COLO829 (cell line): ENCODE measurements at places on chromosomes 7 and 10.
A peak's percentile ranks its signal among the peaks of the same experiment; 100 is the strongest.

DNA sequence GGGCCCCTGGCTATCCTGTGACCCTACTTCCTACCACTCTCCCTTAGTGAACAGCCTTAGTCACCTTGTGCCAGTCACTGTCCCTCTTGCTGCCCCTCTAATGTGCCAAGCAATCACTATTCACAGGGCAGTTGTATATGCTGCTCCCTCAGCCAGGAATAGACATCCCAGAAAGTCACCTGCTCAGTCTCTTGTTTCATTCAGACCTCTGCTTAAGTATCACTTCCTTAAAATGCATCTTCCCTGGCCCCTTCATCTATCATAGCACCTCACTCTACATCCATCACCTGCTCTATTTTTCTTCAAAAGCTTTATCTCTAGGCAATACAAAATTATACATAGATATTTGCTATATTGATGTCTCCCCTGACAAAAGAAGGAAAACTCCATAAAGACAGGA is 328.4 kb upstream of the NFE2L3 start:
- DNase-seq, result no peak

GRCh38 chr10:25934621-25935139 is 651 bp downstream of the MYO3A start:
- no peak for DNase-seq

DNA sequence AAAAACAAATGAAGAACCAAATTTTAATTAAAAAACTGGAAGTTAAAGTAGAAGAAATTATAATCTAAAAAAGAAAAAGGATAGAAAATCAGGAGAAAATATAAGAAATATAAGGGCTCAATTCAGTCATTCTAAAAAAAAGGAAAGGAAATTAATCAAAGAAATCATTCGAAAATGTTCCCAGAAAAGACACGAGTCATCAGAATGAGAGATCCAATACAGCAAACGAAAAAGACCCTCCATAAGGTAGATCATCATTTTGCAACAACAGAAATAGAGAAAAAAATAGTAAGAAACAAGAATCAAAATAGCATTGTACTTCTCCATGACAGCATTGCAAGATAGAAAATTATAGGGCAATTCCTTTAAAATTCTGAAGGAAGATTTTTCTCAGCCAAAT is 22.5 kb upstream of the DGKI start:
- no peak for DNase-seq

DNA sequence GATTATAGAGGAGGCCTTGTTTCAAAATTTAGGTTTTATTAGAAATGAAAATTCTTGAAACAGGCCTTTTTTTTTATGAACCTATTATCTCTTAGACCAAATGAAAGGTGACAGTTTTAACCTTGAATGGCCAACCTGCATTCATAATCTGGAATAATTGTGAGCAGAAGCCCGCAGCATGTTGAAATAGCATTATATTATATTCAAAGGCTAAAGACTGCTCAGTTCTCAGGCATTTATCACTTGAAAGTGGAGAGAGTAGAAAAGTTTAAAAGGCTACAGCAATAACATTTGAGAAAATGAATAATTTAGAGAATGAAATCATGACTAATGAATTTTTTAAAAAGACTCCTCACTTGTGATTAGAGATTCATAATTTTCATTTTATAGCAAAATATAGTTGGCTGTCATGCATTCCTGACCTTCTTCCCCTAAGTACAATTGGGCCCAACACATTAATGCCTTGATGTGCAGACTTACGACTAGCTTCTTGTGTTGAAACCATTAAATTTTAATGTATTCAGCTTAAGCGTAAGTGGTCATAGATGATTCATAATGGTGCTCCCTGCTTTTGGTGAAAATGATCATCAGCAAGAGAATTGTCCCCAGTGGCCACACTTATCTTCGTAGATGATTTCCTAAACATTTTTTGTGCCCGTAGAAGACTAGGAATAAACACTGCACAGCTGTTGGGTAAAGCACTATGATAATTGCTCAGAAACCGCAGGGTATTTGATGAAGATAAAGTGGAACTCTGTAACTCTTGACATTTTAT is 346.6 kb upstream of the BMPER start:
- no peak for DNase-seq

DNA sequence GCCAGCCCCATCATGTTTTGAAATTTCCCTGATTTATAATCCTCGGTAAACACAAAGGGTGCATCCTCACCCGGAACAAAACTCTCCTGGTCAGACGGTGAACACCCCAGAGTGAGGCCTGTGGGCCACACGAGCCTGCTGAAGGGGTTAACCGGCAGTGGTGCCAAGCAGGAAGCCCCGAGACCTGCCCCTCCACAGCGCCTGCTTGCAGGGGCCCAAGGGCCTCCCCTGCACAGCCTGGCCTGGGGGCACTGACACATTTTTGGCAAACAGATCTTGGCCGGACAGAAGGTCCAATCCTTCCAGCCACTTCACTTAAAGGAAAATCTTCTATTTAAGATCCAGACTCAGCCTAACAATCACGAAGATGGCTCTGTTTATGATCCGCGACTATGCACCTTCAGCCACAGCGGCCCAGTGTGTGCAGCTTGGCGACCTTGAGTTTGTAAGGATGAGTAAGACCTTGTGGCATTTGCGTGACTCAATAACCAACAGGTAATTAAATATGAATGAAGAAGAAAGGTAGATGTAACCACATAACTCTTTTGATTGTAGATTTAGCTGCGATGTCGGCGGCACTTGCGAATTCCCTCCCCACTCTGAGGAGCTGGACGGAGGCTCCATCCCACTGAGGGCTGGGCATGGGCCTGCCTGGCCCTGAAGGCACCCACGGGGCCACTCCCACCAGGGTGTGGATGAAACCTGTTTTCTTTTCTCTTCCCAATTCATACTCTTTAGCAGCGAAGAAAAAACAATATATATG is 328.2 kb downstream of the DNAJB6 start:
- no peak for DNase-seq

DNA sequence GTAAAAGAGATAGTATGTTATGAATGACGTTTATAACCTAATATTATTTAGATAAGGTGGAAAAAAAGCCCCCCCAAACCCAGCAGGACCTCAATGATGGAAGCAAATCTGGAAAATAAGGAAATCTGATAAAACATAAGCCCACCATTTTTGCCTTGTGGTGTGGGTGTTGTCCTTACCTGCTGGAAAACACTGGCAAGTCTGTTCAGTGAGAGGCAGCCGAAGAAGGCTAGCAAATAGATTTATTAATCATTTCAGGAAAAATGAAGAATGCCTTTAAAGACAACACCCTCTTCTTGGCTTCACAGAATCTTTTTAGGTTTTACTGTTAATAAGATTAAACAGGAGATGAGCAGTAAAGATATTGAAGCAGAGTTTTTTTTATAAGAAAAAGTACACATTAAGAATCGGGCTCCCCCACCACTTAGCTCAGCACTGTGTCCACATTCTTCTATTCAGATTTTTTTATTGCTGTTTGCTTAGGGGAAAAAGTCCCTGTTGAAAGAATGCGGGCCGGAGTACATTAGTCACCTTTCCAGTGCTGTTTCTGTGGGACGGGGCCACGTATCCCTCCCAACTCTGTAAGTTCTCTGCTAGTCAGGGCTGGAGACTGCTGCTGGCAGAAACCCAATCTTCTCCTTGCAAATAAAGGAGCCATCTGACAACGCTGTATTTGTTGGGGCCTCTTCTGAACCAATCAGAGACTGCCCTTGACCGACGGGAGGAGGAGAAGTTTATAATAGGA is 104.1 kb downstream of the EVX1 start:
- DNase-seq, result peak; percentile 45

GRCh38 chr7:96188591-96188991 is 133.3 kb downstream of the SLC25A13 start:
- no peak for DNase-seq

GRCh38 chr7:41006306-41006995 is 696.4 kb downstream of the INHBA start:
- no peak for DNase-seq

- DNase-seq, result no peak
These were observed 29.3 kb downstream of the TMEM248 start for GRCh38 chr7:66950311-66950710.

DNA sequence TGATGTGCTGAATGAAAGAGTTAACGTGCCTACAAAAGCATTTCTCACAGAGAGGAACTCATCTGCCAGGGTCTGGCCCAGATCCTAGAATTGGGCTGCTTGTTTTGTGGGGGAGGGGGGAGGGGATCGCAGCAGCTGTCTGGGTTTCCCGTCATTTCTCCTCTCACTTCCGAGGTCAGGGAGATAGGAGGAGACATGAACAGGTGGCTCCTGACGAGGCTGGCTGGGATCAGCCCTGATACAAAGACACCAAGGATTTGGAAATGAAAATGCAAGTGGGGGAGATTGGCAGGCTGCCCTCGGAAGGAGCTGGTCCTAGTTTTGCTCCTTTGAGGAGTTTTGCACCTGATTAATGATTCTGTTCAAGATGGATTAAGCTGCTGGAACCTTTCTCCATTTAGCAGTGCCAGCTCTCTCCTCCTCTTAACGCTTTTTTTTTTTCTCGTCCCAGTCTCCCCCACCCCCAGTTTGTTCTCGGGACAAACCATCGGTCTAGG is 86.8 kb upstream of the KMT2C start:
- no peak for DNase-seq

DNA sequence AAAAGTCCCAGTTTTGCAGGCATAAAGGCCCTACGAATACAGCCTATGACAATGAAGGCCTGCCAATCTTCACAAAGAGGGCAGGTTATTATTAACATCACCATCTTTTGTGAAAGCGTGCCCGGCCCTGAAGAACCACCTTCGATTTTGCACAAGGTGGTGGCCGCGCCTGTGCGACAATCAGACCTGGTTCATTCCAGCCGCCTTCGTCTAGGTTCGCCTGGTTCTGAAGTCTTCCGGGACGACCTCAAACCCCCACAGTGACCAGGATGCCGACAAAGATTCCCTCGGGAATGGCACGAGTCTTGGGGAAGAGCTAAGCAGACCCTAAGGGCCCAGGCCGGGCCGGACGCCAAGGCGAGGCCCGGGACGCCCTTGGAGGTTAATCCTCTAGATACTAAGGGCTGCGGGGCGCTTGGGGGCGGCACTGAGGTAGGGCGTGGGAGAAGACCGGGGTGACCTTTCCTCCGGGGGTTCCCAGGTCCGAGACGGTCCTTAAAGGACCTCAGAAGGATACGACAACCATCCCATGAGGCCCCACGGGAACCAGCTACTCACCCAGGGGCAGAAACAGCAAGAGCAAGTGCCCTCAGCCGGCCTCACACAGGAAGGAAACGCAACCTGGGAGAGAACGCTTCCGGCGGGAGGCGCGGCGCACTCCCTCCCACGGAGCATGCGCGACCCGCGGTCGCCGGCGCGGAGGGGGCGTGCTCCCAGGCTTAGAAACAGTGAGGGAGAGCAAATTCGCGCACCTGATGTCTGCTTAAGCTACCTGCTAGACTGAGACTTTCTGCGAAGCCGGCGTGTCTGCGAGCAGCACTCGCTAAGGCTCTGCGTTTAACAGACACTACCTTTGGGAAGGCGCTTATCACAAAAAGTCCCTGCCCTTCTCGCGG is at the start of gene ATAD1:
ATAD1 (minus strand) TSS at position 618 of the 896 bp plus-strand sequence. CDS start 3,627 bp downstream, outside the sequence.
- peak; percentile 66 for DNase-seq

- no peak for DNase-seq
These were observed 735 bp downstream of the ZNF394 start for GRCh38 chr7:99499371-99499720.

GRCh38 chr10:13810568-13810967 is 223.8 kb downstream of the PRPF18 start:
- DNase-seq, result no peak

GRCh38 chr7:1647961-1648672 is 22.0 kb upstream of the ELFN1 start:
- DNase-seq, result no peak

GRCh38 chr10:72026278-72027111 is 61.9 kb downstream of the SPOCK2 start:
- DNase-seq, result no peak

GRCh38 chr10:29760138-29760900 is 125.5 kb upstream of the SVIL start:
- no peak for DNase-seq

DNA sequence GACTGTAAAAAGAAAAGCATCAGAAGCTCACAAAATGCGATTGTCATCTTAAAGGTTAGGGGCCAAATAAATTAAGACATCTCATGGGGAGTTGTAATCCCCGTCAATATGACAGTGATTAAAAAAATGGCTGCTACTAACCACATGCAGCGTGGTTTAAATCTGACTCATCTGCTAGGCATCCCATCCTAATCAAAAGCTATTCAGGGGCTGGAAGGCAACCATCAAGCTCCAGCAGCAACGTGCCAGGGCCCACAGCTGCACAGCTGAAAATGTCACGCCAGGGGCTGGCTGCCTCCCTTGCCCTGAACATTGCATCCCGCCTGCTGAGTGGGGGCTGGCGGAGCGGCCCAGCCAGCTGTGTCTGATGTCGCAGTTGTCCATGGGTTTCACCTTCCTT is 66.3 kb upstream of the FRMD4A start:
- peak; percentile 90 for DNase-seq

GRCh38 chr7:43077285-43077684 is 35.2 kb upstream of the HECW1 start:
- DNase-seq, result no peak

DNA sequence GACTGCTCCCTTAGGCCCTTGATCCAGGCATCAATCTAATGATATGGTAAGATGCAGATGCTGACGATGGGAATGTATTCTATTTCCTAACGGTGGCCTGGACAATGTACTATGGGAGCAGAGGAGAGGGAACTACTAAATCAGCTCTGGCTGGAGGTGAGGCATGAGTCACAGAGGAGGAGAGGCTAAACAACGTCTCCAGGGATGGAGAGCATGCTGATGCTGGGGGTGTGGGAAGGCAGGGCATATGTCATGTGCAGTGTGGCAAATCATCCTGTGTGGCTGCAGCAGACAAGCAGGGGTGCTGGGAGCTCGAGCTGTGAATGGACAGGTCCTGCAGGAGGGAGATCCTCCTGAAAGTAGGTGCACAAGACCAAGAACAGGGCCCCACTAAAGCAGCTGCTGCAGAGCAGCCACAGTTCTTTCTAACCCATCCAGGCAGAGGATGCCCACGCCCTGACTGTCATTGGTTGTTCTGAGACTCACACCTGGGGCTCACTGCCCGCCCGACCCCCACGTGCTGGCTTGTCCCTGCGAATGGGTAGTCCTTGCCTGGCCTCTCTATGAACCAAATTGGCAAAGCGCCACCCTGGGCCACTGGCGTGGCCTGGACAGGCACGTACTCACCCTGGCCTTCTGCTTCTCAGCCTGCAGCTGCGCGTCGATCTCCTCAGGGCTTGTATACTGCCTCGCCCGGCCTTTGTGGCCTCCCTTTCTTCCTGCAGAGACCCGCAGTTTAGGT is 4.0 kb downstream of the PDAP1 start:
- no peak for DNase-seq
